ENCODE measurements at places on chromosomes 3 and 15. TPM values are rescaled to one million over a fixed set of nuclear protein-coding genes. Genes with fewer than 3 reads are reported as not detected.
A peak's percentile ranks its signal among the peaks of the same experiment; 100 is the strongest.

TMEM212 gene
- total RNA-seq, result not detected

ZNF385D gene
- total RNA-seq, result 3.9 TPM

SPINK8 gene
- not detected for total RNA-seq

CLRN1 gene
- not detected for total RNA-seq

CNTN3 gene
- 20.4 TPM for total RNA-seq

CFAP20DC gene
- 0.33 TPM for total RNA-seq

- DNase-seq, result no peak
Measured at GRCh38 chr3:130834476-130834875, 59.4 kb upstream of the ATP2C1 start.

DNA sequence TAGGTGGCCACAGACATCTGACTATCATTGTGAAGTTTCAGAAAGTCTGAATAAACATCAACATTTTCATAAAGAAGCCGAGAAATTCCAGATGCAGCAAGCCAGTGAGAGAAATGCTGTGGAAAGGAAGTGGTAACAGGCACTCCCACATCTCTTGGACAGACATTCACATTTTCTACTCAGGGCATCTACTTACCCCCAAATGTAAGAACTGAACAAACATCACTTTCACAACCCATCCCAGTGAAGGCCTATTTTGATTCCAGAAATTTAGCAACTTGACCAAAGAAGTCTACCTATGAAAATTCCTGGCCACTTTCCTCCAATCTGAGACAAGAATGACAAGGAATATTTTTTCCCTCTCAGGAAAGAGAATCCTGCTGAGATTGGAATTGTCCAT, 224.8 kb upstream of the DCBLD2 start:
- DNase-seq, result no peak

DNA sequence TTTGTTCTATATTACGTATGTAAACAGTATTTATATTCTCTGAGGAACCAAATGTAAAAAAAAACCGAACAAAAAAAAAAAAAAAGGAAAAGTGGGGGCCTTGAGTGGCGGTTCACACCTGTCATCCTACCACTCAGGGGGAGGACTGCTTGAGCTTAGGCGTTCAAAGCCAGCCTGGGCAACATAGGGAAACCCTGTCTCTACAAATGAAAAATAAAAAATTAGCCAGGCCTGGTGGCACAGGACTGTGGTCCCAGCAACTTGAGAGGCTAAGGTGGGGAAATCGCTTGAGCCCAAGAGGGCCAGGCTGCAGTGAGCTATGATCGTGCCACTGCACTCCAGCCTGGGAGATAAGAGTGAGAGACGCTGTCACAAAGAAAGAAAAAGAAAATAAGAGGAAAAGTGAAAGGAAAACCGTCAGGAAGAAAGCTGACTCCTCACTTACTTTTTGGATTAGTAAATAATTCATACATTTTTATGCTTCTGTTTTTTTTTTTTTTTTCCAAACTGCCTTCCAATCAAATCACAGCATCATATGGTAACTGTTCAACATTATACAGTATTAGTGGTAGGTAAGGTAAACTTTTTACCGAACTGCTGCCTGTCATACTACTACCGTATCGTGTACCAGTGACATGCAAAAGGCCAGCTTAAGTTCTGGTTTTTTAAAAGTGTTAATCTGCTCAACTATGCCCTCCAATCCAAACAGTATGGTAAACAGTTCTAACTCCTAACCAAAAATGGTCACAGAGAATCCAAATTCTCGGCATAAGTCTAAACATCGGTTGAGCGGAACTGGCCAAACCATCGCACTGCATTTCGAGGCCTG, 1.2 kb downstream of the PHC3 start:
- no peak for DNase-seq

GRCh38 chr3:113142476-113142875, 68.9 kb upstream of the BOC start:
- no peak for DNase-seq

GRCh38 chr3:115651599-115651998, 28.3 kb downstream of the GAP43 start:
- DNase-seq, result no peak

DNA sequence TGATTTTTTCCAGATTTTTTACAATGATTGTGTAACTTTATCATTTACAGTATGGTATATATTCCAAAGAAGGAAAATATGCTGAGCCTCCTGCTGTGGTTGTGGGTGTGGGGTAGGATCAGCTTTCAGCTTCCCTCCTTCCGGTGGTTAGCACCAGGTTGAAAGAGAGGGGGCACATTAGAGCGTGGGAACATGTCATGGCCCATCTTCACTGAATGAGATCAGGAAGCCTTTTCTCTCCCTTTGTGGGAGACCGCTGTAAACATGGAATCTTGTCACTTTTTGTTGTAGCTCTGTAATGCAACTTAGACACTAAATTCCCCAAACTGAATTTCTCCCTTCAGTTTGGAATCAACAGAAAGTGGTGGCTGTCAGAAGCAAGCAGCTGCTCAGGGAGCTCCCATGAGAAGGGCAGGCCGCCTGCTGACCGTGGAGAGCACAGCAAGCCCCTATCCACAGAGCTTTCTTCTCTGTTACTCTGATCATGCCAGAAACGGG, 86.7 kb upstream of the LIMD1 start:
- DNase-seq, result no peak

DNA sequence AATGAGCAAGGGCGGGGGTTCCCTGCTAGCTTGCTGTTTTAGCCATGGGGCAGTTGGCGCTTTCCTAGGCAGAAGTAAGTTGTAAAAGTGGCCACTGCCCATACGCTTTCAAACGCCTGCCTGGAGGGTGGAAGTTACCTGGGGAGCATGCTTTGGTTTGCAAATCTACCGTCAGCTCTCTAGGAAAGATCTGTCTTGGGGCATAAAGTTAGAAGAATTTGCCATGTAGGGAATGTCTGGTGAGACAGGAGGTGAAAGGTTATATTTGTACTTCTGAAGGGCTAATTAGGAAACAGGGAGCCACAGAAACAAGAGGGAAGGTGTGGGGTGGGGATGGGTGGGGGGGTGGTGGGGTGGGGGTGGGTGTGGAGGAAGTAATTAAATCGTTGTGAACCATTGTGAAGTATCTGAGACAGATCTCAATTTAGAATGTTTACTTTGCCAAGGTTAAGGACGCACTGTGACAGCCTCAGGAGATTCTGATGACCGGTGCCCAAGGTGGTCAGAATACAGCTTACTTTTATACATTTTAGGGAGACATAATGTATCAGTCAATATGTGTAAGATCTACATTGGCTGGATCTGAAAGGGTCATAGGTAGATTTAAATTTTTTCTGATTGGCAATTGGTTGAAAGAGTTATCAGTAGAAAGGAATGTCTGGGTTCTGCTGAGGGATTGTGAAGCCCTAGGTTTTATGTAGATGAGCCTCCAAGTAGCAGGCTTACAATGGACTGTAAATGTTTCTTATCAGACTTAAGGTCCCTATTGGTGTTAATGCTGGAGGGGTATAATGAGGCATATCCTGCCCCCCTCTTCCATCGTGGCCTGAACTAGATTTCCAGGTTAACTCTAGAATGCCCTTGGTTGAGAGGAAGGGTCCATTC, 62.0 kb upstream of the GCNT3 start:
- DNase-seq, result no peak

DNA sequence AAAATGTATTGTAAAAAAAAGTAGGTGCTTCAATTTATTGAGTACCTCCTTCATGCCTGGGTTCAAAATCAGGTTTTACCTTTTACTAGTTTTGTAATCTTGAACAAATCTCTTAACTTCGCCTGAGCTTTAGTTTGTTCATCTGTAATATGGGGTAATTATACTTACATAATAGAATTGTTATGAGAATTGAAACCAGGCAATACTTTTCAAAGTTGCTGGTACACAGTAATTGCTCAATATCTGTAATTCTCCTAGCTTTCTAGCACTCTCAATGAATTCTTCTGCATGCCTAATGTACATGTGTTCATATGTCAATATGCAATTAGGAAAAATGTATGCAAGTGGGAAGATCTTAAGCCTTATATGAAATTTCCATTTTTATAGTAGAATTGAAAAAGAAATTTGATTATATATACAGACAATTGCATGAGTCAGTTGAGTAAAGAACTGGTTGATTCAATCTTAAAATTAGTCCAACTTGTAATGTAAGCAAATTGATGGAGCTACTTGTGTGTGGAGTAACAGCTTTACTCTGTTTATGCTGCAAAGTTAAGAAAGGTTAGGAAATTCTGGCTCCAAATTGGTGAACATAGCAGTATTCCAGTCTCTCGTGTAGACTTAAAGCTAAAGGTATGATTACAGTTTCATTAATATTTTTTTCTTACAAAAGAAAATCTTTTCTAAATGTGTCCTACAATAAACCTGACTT, 4.1 kb downstream of the TNFSF10 start:
- DNase-seq, result no peak

DNA sequence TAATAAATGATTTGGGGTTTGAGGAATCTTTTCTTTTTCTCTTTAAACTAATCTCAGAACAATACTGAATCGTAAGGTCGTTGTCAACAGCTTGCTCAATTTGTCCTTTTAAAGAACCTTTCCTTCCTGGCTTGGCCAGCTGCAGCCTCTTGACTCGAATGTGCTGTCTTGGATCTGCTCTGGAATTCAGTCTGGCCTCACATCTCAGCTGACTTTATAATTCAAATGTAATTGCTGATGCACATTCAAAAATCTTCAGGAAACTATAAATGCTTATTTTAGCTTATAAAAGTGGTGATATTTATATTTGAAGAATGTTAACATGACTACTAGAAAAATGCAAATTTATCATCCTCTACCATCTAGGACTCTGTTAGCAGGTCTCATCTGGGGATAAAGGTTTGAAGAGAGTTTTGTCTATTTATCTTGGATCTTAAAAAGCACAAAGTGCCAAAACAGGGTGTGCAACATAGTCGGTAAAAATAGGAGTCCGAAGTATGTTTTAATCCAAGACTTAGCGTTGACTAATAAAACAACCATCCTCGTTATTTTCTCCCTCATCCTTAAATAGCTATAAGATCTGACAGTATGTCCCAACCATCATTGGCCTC, 1035.2 kb downstream of the MCTP2 start:
- DNase-seq, result peak; percentile 34

GRCh38 chr15:82159922-82160321, 102.6 kb downstream of the EFL1 start:
- no peak for DNase-seq
